Activated CD8-positive, alpha-beta memory T cell treated with anti-CD3 and anti-CD28 coated beads for 4 hours (primary cell): ENCODE measurements at places on chromosomes 3 and 15.

DNA sequence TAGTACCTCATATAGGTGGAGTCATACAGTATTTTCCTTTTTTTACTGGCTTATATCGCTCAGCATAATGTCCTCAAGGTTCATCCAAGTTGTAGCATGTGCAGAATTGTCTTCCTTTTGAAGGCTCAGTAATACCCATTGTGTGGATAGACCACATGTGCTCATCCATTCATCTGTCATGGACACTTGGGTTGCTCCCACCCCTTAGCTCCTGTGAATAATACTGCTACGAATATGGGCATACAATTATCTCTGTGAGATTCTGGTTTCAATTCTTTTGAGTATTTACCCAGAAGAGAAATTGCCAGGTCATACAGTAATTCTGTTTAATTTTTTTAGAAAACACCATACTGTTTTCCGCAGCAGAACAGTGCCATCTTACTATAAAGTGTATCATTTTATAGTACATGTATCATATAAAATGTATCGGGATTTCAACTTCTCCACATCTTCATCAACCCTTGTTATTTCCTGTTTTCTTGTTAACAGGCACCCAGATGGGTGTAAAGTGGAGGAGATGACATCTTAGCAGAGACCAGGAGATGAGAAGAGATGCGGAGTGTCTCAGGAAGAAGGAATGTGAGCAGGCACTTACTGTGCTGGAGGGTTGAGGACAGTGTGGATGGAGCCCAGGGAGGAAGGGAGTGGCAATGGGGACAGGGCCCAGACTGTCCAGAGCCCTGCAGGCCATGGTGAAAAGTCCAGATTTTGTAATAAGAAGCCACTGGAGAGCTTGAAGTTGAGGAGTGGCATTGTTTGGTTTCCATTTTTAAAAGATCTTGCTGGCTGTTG lies 27.0 kb upstream of the PRR23E start:
- no peak for DNase-seq

DNA sequence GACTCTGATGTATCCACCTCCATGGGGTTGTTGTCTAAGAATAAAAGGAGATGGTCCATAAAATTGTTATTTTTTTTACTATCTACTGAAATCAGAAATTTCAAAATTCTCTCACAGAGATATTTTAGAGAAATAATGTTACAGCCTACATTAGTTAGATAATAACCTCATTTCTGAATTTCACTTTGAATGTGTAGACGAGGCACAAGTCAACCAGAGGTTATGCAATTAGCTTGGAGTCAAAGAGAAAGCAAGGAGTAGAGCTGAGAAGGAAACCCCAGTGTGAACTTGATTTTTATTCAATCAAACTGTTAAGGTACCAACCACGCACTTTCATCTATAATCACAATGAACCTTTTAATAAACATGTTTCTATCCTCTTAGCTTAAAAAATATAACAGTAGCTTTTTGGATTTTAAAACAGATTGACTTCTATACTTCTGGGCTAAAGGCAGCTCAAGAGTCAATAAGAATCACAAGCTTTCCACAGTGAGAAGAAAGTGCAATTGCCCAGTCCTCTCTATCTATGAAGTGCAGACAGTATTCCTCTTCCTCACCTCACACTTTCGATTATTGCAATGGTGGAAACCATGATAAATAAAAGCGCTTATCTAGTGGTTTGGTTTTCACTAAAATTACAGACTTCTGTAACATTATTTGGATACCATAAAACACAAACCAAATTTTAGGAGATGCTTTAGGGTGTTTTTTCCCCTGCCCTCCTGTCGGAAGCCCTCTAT lies 403.2 kb downstream of the ZBTB20 start:
- DNase-seq, result no peak

DNA sequence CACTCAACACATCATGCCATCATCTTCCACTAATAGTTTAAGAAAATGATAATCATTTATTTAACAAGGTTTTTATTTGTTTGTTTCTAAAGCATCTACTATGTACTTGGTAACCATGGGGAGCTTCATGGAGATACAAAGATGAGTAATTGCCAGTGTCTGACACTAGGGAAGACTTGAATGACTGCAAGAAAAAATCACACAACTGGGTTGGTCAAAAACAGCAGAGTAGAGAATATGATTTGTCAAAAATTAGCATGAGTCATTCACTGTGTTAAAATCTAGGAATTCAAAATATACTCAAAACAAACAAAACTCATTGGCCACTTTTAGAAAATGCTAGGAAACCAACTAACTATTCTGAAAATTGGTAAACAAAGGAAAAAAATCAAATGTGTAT lies 6.3 kb downstream of the BNC1 start:
- DNase-seq, result no peak

DNA sequence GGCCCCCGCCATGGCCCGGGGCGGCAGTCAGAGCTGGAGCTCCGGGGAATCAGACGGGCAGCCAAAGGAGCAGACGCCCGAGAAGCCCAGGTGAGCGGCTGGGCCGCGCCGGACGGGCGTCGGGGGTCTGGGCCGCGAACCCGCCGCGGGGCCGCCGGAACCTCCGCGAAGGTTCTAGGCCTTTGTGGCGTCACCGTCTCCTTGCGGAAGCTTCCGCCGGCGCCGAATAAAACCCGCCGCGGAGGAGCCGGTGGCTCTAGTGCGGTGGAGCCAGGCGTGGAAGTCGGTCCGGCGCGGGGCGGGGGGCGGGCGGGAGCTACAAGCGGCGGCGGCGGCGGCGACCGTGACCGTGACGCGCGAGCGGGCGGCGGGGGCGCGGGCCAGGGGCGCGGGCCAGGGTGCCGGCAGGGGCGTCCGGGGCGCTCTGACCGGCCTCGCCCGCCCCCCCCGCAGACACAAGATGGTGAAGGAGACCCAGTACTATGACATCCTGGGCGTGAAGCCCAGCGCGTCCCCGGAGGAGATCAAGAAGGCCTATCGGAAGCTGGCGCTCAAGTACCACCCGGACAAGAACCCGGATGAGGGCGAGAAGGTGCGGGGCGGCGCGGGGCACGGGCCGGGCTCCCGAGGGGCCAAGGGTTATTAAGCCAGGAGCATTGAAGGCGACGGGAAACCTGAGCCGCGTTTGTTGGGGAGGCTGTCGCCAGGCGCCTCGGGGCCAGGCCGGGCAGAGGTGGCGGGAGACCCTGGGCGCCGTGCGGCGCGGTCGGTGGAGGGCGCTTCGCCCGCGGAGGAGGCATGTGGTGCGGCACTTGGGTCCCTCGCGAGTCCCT lies at the start of gene DNAJA4:
Gene DNAJA4 (plus strand): TSS at position 259 of the 833 bp plus-strand sequence. CDS start 202 bp downstream, at position 461.
- peak; percentile 35 for DNase-seq

DNA sequence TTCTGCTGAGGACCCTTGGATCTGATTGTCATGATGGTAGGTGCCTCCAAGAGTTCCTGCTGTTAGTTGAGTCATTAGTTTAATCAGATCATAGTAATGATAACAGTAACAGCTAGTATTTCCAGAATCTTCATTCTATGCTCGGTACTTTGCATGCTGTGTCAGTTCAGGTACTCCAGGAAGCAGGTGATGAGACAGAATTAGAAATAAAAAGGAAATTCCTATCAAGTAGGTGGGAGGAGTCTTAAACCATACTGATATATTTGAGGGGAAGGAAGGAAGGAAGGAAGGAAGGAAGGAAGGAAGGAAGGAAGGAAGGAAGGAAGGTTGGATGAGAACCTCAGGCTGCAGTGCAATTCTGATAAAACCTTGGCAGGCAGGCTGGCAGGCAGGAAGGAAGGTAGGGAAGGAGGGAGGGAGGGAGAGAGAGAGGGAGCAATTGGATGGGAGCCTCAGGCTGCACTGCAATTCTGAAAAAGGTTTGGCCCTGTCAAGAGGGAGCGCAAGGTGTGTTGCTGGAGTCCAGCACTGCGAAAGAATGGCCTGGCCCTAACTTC lies 148.8 kb upstream of the NUDT16 start:
- DNase-seq, result no peak

DNA sequence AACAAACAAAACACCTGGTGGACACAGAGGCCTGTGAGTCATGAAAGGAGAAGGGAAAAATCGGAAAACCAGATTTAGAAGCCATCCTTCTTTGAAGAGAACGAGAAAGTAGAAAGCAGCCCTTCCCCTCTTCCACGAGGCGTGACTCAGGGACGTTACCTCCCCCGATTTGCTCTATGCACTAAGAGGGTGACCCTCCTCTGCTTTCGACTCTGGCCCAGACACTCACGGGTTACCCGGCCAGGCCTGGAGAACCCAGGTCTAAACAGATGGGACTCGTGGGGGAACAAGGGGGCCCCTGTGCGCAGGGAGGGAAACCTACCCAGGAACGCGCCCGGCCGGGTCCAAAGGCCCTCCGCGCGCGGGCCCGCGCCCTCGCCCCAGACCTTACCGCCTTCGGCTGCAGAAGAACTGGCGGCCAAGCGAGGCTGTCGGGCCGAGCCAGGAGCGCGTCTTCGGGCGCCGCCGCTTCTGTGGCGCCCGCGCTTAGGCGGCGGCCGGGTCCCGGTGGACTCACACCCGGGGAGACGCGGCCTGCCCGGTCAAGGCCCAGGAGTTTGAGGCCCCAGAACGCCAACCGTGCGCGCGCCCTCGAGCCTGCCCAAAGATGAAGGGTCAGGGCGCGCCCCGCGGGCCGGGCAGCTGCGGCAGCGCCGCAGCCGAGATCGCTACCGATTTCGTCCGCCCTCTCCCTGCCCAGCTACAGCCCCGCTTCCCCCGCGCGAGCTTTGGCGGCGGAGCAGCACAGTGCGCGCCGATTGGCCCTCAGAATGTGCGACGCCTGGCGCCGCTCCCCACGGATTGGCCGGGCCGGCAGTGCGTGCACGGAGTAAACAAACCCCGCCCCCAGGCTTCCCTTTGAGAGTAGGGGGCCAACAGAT lies at the start of gene TFDP2:
Gene TFDP2 (minus strand): TSS at position 753 of the 881 bp plus-strand sequence. CDS start 47,795 bp downstream, outside the sequence.
- DNase-seq, result peak; percentile 56

DNA sequence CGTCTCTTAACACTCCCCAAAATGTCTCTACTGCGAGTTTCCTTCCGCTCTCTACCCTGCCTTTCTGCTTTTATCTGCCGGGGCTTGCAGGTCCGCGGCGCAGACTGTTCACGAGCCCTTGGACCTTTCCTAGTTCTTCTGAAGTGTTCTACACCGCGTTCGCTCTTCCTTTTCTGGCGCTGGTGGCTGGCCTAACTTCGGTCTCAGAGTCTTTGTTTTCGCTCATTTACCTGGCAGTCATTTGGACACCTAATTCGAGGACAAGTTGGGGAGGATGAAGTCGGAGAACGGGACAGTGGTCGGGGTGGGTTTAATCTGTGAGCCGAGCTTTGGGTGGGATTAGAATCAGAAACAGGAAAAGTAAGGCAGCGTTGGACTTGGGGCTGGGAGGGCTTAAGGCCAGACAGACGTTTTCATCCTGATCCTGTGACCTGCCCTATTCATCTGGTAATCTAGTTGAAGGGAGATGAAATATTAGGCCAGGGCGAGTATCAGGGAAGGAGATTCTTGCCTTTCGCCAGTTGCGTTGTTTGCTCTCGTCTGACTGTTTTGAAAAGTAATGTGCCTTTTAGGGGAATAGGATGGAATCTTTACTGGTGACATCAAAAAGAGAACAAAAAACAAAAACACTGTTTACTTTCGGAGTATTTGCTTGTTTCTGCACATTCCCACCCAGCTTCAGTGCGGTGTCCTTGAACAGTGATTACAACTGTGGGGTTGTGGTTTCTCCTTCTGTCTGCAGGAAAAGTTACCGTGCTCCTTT lies 1.8 kb downstream of the DIPK2A start:
- peak; percentile 35 for DNase-seq

- no peak for DNase-seq
Observed at GRCh38 chr3:45413172-45413765, 24.9 kb downstream of the LARS2 start.

GRCh38 chr3:179375091-179375999 lies 27.8 kb downstream of the MFN1 start:
- no peak for DNase-seq

- DNase-seq, result no peak
Observed at GRCh38 chr3:114775395-114775794, 371.7 kb downstream of the ZBTB20 start.

DNA sequence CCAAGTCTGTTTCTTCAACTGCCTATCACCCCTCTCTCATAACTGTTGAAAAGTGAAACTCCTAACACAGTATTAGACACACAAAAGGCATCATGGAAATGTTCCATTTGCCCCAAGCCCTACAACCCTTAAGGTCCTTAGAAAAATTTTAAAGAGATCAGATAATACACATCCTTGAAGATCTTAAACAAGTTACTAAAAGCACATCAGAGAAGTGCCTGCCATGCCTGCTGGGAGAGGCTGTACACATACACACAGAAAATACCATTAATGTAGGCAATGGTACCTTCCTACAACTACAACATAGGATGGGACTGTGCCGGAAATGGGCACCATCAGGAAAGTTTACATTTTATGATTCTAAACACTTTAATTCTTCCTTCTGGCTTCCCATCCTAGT lies 3.3 kb downstream of the ADAM10 start:
- no peak for DNase-seq

- no peak for DNase-seq
Observed at GRCh38 chr15:61501815-61502389, 272.8 kb upstream of the RORA start.

GRCh38 chr15:25596644-25597562 lies 158.1 kb upstream of the UBE3A start:
- no peak for DNase-seq

- no peak for DNase-seq
Observed at GRCh38 chr3:77814845-77815244, 774.9 kb downstream of the ROBO2 start.

GRCh38 chr3:131036200-131036816 lies 9.6 kb downstream of the NEK11 start:
- no peak for DNase-seq

DNA sequence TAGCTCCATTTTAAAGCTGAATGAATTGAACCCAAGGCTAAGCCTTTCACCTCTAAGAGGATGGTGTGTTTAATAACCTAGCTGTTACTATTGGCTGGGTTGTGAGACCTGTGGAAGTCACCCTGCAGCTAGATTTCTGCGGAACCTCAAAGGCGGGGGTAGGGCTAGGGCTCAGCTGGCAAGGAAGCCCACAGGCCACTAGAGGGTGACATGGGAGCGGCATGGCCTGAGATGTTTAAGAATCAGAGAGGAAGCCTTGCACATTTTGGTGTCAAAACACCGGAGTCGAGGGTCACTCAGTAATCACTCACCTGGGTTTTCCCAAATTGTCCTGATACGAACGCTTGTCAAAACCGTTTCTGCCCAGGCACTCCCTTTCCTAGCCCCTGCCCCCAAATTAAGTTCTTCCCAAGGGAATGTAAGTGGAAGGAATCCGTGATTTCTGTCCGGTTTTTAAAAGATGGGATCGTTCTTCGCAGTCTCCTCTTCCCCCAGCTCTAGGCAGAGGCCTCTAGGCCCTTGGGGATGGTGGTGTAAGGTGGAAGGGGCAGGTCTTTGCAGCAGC lies 3.8 kb upstream of the ACAD9 start:
- peak; percentile 38 for DNase-seq

DNA sequence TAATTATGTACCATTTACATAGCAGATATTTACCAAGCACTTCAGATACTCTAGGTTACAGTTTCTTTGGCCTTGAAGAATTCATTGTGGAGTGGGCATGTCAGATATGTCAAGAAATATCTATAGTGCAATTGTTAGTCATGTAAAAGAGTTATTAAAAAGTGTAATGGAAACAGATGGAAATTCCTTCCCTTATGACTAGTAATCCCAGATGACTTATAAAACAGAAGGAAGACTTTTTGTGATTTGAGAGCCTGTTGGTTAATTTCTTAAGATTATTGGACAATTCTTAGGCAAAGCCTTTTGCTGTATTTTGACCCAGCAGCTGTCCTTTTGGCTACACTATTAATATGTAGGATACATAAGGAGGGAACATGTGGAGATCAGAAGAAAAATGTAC lies 708.9 kb upstream of the NECTIN3 start:
- DNase-seq, result no peak

- DNase-seq, result no peak
Observed at GRCh38 chr3:30503446-30503845, 103.0 kb upstream of the TGFBR2 start.
